ENCODE measurements at places on chromosomes 1 and 21.

- H3K27me3 ChIP-seq, result no peaks in the 10 kb centered on the region
- peak; percentile 48 for DNase-seq
- peak overlapping the region; percentile 88 for H3K27ac ChIP-seq
- peak overlapping the region; percentile 68 for H3K4me3 ChIP-seq
- peaks cover 63% of the 10 kb centered on the region for H3K4me1 ChIP-seq
Observed at GRCh38 chr1:21261551-21262292, 28.5 kb downstream of the ECE1 start.

GRCh38 chr1:215730600-215730999 is 163.5 kb downstream of the KCTD3 start:
- H3K4me3 ChIP-seq, result no peak overlapping the region
- H3K4me1 ChIP-seq, result no peaks in the 10 kb centered on the region
- no peak overlapping the region for H3K27ac ChIP-seq
- DNase-seq, result no peak
- no peaks in the 10 kb centered on the region for H3K27me3 ChIP-seq
- H3K36me3 ChIP-seq, result no peaks in the 10 kb centered on the region

DNA sequence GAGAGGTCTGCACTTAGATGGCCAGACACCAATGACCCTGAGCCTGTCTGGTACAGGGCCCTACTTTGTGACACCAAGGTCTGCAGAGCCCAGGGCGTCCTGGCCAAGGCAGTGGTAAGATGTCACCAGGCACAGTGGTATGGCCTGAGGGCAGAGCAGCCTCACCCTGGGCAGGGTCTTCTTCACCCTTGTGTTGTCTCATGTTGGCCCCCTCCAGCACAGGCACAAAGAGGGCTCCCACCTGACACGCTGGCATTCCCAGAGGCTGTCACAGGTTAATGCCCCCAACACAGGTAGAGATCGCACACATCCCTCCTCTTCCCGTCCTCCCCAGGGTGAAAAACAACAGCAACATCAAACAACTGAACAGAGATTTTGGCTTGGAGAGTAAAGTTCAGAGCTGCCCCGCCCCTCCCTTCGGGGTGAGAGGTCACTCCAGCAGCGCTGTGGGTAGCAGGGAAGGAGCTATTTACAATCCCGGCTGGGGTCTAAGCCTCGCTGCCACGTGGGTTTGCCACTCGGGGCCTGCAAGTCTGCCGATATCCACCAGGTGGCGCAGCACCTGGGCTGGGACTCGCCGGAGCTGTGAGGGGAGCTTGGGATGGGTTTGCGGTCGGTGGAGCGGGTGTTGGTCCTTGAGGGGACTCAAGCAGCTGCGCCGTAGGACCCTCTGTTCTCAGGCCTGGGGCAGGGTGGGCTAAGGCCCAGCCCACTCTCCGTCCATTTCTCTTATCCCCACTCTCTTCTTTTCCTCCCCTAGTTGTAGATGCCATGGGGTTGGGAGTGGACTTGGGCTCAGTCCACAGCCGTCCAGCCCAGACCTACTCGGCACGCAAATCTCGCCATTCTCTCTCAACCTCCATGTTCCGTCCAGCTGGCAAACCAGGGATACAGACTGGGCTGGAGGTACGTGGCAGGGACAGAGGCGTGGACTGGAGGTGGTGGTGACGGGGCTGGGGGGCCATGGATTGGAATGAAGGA is 12.7 kb downstream of the EFNA3 start:
- H3K27ac ChIP-seq, result no peak overlapping the region
- H3K4me3 ChIP-seq, result peak overlapping the region; percentile 2
- DNase-seq, result peak; percentile 82
- H3K36me3 ChIP-seq, result no peaks in the 10 kb centered on the region

DNA sequence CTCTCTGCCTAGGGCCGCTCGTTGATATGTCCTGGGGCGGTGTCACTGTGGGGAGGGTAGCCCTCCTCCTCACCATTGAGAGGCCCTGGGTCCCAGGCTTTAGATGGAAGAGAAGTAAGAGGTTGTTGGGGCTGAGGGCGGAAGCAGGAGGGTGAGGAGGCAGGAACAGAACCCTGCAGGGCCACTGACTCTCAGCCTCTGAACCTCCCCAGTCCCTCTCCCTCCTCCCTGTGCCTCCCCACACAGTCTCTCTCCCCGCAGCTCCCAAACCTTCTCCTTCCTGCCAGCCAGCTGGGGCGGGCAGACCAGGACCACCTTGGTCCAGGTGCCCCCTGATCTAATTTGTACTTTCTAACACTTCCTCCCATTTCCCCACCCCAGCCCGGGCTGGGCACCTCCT is 14.3 kb upstream of the FAM131C start:
- no peaks in the 10 kb centered on the region for H3K4me1 ChIP-seq
- DNase-seq, result no peak
- no peak overlapping the region for H3K27ac ChIP-seq
- H3K27me3 ChIP-seq, result no peaks in the 10 kb centered on the region
- no peak overlapping the region for H3K4me3 ChIP-seq
- no peaks in the 10 kb centered on the region for H3K36me3 ChIP-seq

DNA sequence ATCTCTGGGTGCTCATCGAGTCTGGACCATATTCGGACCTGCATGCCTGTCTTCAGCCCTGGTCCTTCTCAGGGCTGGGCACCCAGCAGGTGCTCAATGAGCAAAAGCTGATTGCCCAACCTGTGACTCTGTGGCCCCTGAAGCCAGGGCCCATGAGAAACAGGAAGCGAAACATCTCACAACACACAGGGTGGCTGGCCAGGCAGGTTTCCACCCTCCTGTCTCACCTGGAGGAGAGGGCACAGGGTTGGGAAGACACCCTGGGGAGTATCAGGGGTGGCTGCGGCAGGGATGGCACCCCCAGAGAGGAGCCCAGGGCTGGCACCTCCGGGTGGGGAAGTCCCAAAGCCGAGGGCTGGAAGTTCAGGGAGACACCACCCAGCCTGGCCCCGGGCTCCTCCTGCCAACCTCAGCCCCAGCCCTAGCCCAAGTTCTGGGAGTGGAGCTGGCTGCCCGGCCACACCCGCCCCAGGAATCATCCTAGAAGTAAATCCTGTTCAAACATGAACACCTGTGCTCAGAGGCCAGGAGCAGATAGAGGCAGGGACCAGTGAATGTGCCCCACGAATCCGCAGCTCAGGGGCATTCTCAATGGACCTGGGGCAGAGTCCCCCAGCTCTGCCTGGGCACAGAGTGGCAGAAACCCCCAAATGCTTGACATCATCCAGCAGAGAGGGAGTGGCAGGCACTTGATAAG is 54.6 kb downstream of the RAP1GAP start:
- no peaks in the 10 kb centered on the region for H3K36me3 ChIP-seq
- no peaks in the 10 kb centered on the region for H3K4me1 ChIP-seq
- DNase-seq, result no peak
- no peak overlapping the region for H3K4me3 ChIP-seq
- H3K27ac ChIP-seq, result no peak overlapping the region
- peaks cover 5% of the 10 kb centered on the region for H3K27me3 ChIP-seq

DNA sequence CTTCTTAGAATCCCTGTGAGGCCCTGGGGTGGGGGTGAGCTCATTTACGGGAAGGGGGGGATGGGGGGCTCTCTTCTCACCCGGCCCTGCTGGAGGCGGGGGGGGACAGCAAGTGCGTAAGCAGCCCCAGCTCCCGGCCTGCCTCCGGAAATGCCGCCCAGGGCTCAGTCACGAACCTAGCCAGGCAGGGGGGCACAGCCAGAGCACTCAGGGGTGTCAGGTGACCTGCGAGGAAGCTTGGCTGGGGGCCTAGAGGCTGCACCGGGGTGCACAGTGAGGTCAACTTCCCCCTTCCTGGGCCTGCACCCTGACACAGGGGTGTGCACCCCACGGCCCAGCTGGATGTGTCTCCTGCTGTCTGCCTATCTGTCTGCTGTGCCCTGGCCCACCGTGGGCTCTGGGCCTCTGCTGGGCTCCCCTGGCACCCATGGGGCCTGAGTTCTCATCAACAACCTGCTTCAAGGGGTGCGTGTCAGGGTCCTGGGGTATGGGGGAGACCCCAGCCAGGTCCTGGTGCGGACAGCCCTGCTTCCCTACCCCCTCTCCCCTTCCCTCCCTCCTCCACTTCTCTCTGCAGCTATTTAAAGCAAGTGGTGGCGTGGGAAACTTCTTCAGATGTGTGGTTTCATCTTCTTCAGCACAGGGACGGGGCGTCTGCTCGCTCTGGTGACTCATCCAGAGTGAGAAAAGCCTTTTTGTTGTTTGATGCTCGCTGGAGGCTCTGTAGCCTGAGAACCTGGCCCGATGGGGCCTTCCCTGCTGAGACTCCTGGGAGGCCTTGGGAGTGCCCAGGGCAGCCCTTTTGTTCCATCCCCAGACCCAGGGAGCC is 92.5 kb upstream of the RUNX3 start:
- peak; percentile 97 for DNase-seq
- no peaks in the 10 kb centered on the region for H3K27me3 ChIP-seq
- H3K4me1 ChIP-seq, result peaks cover 44% of the 10 kb centered on the region
- no peaks in the 10 kb centered on the region for H3K36me3 ChIP-seq
- H3K4me3 ChIP-seq, result peak overlapping the region; percentile 90

DNA sequence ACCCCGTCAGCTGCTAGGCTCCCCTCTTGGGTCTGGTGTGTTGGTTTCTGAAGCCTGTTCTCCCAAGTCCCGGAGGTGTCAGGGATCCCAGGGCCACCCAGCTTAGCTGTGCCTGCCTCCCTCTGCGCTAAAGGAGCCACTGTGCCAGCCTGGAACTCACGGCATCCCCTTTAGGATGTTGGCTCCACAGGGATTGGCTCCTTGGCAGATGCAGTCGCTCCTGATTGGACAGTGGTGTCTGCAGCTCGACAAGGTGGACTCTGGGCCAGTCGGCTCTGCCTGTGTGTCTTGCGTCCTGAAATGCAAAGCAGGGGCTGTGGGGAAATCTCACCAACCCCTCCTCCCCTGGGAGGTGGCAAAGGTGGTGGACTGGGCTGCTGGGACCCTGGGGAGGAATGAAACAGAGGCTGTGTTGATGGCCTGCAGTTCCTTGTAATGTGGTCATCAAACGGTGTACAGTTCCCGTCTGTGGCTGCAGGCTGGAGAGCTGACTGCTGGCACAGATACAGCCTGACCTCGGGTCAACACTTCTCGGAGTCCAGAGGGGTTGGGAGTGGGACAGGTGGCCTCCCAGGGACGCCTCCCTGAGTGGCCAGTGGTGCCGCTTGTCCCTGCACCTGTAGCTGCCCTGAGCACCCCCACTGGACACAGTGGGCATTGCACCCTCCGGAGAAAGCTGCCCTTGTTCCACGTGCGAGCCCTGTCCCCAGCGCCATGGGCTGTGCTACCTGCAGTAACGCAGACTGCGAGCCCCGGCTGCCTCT is 11.5 kb upstream of the KCNAB2 start:
- peaks cover 26% of the 10 kb centered on the region for H3K36me3 ChIP-seq
- H3K4me3 ChIP-seq, result no peak overlapping the region
- H3K27me3 ChIP-seq, result no peaks in the 10 kb centered on the region

DNA sequence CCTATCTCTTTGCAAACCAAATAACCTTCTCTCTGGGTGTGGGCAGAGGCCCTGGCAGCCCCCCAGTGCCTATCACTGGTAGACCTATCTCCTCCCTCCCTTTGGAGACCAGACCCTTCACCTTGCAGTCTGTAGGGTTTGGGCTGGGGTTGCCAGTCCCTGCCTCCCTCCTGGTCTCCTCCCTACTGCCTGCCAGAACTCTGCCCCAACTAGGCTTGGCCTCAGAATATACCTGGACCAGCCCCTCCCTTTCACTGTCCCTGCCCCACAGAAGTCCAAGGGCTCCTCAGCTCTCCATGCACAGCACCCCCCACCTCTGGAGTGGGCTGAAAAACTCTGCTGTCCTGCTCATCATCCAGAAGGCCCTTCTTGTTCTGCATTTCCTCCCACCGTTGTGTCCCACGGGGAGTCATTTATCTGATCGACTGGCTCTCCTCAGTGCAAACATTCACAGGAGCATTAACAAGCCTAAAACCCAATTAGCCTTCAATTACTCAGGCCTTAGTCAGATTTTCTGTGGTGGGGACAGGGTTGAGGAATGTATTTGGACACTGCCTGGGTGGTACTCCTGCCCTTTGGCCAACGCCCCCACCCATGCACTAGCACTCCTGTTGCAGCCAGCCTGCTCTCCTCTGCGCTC is 27.7 kb upstream of the DMBX1 start:
- peaks cover 59% of the 10 kb centered on the region for H3K27me3 ChIP-seq
- no peaks in the 10 kb centered on the region for H3K36me3 ChIP-seq
- peaks cover 8% of the 10 kb centered on the region for H3K4me1 ChIP-seq

GRCh38 chr1:200780545-200781369 is 42.1 kb downstream of the CAMSAP2 start:
- H3K4me1 ChIP-seq, result peaks cover 6% of the 10 kb centered on the region
- DNase-seq, result no peak
- H3K27ac ChIP-seq, result no peak overlapping the region
- H3K4me3 ChIP-seq, result no peak overlapping the region

- peaks cover 13% of the 10 kb centered on the region for H3K36me3 ChIP-seq
- H3K27ac ChIP-seq, result no peak overlapping the region
- no peaks in the 10 kb centered on the region for H3K4me1 ChIP-seq
- H3K27me3 ChIP-seq, result no peaks in the 10 kb centered on the region
Observed at GRCh38 chr1:161943737-161944136, 79.9 kb downstream of the OLFML2B start.

- no peak for DNase-seq
- H3K27me3 ChIP-seq, result no peaks in the 10 kb centered on the region
- H3K4me3 ChIP-seq, result no peak overlapping the region
- no peaks in the 10 kb centered on the region for H3K36me3 ChIP-seq
Observed at GRCh38 chr21:16113052-16113715, 383.4 kb downstream of the USP25 start.

DNA sequence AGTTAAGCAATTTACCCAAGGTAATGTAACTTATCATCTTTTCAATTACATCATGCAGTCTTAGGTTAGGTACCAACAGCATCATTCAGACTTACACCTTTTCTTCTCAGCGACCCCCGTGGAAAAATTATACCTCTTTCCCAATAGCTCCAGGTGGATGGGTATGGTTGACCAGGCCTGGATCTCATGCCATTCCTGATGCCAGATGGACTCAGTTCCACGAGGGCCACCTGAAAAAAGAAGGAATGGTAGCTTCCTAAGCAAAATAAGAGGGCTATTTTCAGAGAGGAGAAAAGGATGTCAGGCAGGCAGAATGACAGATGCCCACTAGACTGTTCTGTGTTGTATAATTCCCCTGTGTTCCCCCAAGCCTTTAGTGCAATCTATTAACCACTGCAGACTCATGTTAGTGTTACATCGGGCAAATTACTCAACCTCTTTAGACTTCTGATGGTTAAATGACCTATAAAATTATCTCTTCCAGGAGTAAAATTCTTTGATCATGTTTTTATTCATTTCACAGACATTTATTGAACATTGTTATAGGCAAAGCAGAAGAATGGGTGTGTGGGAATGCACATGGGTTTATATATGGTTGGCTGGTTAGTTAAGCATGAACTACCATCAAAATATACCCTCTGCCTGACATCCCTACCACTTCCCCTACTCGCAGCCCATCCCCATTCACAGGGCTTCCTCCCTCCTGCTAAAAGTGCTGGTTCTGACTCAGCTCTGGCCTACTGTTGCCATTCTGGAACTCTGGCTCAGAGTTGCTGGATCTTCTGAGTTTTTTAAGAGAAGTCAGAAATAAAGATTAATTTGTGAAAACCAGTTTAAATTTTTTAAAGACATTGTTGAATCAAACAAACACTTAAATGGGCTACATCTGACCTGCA is 10.6 kb upstream of the MYSM1 start:
- H3K4me1 ChIP-seq, result no peaks in the 10 kb centered on the region
- H3K27me3 ChIP-seq, result no peaks in the 10 kb centered on the region
- H3K4me3 ChIP-seq, result no peak overlapping the region
- no peak overlapping the region for H3K27ac ChIP-seq
- DNase-seq, result no peak
